ENCODE measurements at places on chromosomes 2 and 18.

DNA sequence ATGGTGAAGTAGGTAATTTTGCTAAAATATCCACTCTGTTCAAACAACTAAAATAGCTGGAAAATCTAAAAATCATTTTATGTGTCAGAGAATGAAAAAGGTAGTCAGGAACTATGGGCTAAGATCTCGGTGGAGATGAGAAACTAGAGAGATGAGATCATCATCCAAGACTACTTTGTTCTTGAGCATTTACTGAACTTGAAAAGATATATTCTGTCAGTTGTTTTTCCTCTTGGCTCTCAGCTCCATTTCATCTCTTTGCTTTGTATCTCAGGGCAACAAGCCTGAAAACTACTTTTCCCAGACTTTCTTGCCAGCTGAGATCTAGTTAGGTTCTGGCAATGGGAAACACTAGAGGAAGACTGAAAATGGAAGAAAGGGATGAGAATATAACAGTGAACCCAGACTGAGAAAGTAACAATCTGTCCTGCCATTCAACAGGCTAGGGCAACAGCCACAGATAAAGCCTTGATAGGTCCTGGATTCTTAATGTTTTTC, 346.2 kb upstream of the MEX3C start:
- DNase-seq: no peak

DNA sequence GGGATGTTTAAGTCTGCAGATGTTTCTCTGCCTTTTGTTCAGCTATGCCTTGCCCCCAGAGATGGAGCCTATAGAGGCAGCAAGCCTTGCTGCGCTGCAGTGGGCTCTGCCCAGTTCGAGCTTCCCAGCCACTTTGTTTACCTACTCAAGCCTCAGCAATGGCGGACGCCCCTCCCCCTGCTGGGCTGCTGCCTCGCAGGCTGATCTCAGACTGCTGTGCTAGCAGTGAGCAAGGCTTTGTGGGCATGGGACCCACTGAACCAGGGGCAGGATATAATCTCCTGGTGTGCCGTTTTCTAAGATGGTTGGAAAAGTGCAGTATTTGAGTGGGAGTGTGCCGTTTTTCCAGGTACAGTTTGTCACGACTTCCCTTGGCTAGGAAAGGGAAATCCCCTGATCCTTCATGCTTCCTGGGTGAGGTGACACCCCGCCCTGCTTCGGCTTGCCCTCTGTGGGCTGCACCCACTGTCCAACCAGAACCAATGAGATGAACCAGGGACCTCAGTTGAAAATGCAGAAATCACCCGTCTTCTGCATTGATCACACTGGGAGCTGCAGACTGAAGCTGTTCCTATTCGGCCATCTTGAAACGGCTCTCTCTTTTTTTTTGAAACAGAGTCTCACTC, 27.6 kb upstream of the ADAM23 start:
- DNase-seq: no peak

- no peak for DNase-seq
Observed at GRCh38 chr18:31557446-31557845, 34.2 kb upstream of the TTR start.

GRCh38 chr2:211652327-211652726, 886.3 kb downstream of the ERBB4 start:
- DNase-seq: no peak

- DNase-seq: no peak
Observed at GRCh38 chr2:156279446-156280150, 52.9 kb downstream of the NR4A2 start.

- DNase-seq: no peak
Observed at GRCh38 chr2:83191316-83191715, 1267.8 kb downstream of the SUCLG1 start.

DNA sequence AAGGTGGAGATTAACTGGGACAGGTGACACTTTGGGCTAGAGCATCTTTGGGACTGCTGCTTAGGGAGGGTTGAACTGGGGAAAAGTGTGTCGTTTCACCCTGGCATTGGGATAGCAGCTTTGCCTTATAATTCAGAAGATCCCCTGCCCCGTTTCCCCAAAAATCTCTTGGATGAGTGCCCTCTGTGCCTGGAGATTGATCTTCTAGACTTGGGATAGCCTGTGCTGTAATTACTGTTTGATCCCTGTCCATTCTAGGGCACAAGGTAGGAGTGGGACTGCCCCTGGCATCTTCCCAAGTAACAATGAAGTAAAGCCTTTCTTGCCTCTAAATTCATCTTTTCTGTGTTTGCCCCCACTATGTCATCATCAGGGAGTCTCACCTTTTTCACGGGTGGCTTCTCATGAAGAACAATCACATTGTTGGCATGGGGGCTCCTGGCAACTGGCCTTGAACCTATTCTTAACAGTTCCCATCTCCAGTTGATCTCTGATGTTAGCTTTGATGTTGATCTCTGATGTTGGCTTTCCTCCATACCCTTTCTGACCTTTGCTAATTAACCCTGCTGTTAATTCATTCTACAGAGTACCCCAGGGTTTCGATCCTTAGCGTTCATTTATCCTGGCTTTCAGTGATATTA, 21.6 kb downstream of the MTHFD2 start:
- DNase-seq: no peak

DNA sequence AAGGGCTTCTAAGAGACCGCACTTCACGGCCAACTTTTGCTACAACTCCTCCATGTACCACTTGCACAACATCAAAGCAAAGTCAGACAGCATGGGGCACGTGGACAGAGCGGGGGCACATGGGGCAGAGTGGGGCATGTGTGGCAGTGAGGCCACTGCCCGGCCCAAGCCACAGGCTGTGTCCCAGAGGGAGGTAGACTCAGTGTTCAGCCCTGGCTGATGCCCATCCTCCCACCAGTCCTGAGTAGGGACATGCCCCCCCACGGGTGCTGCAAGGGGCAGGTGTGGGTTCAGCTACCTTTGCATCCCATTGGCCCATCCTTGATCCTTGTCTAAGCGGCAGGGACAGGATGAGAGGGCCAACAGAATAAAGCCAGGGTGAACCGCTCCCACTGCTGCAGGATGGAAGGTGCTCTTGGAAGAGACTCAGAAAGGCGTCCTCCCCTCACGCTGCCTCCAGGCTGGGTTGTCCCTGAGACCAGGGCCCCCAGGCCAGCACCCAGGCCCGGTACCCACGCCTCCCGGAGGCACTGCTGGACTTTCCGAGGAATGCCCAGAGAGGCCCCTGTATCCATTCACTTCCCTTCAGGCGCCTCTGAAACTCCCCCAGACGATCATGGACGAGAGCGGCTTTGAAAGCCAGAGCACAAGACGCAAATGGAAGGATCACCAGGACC, 218.2 kb downstream of the NDUFA10 start:
- no peak for DNase-seq

- no peak for DNase-seq
Observed at GRCh38 chr2:25276569-25277465, 64.9 kb downstream of the DNMT3A start.

GRCh38 chr2:216379977-216380376, 7.7 kb upstream of the MARCHF4 start:
- DNase-seq: no peak

DNA sequence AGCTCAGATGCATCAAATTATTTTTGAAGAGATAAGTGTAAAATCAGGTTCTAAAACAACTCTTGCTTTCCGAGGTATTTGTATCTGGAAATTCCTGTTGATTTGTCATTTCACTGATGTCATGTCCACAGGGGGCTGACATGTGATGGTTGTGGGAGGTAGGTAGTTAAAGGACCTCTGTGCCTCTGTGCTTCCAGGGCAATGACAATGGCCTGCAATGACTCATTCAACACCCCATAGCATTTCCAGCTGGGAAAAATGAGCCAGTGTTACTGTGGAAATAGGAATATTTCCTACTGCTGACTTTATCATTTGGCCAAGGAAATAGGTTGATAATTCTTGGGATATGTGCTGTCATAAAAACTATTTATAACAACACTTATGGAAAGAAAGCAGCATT, 86.2 kb upstream of the CCDC195 start:
- DNase-seq: no peak

- DNase-seq: no peak
Observed at GRCh38 chr2:12856934-12857601, 140.3 kb downstream of the TRIB2 start.

GRCh38 chr2:146978577-146979555, 866.0 kb upstream of the ACVR2A start:
- no peak for DNase-seq

GRCh38 chr2:239758279-239758877, 266.8 kb downstream of the NDUFA10 start:
- DNase-seq: peak; percentile 31

- no peak for DNase-seq
Observed at GRCh38 chr2:166957686-166958085, 69.4 kb downstream of the XIRP2 start.

GRCh38 chr2:38214209-38214717, 138.3 kb upstream of the CYP1B1 start:
- no peak for DNase-seq

- DNase-seq: no peak
Observed at GRCh38 chr18:74963820-74964446, 245.0 kb downstream of the PTGR3 start.

- DNase-seq: no peak
Observed at GRCh38 chr2:25797620-25798488, 80.4 kb downstream of the ASXL2 start.

DNA sequence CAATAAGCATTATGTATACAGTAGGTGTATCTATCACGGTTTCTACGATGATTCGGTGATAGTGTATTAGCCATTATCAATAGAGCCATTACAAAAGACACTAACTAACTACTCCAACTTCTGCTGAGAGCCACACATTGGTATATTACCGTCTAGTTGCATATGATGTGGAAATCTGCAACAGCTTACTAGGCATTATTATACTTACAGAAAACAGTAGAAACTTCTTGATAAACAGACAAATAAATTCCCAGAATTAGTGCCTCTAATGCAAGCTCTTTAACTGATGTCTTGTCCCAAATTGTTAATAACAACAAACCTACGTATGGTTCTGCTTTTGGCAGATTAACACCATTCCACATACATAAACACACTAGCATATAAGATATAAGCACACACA, 1923.0 kb upstream of the PIK3C3 start:
- no peak for DNase-seq

DNA sequence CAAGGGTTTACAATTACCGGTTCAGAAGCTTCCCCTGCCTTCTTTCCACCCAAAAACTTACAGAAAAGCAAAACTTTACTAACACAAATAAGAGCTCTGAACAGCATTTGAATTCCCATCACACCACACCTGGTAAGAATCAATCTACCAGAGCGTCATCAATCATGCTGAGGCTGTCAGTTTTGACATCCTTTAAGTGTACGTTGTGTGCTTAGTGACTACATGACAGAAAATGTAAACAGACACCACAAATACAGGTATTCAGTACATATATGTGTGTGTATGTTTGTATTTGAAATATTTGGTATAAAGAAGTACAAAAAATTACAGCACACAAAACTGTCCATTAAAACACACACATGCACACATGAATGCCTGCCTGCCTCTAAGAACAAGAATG, 523.5 kb downstream of the TMEM182 start:
- no peak for DNase-seq

- no peak for DNase-seq
Observed at GRCh38 chr2:181844551-181845290, 46.8 kb upstream of the ITPRID2 start.

DNA sequence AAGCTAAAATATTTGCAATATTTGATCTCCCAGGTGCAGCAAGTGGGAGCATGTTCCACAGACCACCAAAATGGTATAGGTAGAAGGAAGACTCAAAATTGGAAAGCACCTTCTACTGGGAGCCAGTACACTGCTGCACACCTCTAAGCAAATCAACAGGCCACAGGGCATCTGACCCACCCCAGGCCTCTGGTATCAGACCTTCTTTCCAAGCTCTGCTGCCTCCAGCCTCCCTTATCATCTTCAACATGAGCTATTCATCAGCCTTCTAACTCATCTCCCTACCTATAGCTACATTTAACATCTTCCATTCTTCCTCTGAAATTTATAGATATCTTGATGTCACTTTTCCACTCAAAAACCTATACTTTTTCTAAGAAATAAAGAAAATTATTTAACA, 294.8 kb downstream of the ZEB2 start:
- no peak for DNase-seq

DNA sequence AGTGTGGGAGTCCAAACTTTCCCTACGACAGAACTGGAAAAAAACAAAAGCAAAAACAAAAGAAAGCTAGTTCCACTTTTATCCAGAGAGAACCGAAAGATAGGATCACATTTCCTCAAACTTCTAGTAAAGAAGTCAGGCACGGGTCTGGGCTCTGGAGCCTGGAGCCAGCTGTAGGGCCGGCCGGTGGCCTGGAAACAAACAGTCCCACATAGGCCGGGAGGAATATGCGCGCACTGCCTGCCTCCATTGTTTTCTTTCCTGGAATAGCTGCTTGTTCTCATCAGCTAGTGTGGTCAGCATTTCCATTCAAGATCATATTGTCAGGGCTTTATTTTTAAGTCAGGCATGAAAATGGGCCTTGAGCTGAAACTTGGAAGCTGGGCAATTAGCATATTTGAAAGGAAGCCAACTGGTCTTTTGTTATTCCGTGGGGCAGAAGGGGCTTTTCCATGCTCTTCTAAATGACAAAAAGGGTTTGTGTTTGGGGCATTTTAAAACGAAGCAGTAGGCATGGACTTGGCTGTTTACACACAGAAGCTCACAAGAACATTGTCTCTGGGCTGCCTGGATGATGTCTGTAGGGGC, 58.7 kb upstream of the RFX8 start:
- DNase-seq: no peak
